ENCODE measurements at places on chromosomes 11 and 22. TPM values are rescaled to one million over a fixed set of nuclear protein-coding genes. Genes with fewer than 3 reads are reported as not detected.

DNA sequence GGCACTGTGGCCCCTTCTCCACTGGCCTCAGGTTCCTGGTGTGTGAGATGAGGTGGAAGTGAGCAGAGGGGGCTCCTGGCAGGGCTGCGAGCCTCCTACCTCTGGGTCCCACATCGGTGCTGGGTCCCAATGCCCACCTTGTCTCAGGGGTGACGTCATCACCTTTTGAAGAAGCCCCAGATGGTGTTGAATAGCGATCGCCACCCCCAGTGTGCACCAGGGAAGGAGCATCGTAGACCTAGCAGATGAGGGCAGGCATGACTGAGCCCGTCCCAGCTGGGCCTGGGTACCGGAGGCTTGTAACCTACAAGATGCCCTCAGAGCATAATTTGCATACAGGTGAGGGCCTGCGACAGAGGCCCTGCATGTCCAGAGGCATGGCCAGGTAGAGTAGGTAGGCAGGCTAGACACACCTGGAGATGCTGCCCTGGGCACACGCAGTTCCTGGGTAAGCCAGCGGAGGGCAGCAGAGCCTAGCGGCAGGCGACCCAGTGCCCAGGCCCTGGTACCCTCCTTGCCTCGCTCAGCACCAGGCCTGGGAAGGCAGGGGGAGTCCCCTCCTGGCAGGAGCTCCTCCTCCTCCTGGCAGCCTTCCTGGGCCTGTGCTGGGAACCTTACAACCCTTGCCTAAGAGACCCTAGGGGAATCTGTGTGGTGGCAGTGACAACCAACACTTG, 52.5 kb downstream of the TPCN2 start:
- no peaks in the 10 kb centered on the region for H3K36me3 ChIP-seq
- H3K4me1 ChIP-seq: peaks cover 26% of the 10 kb centered on the region
- no peak overlapping the region for H3K4me3 ChIP-seq
- peak; percentile 91 for DNase-seq
- no peaks in the 10 kb centered on the region for H3K27me3 ChIP-seq
- no peak overlapping the region for H3K27ac ChIP-seq

GRCh38 chr22:43956805-43957463, 1.7 kb downstream of the SAMM50 start:
- H3K4me1 ChIP-seq: peaks cover 25% of the 10 kb centered on the region
- no peak for DNase-seq
- no peaks in the 10 kb centered on the region for H3K27me3 ChIP-seq
- H3K4me3 ChIP-seq: peak overlapping the region; percentile 91
- H3K36me3 ChIP-seq: no peaks in the 10 kb centered on the region
- no peak overlapping the region for H3K27ac ChIP-seq

- H3K36me3 ChIP-seq: no peaks in the 10 kb centered on the region
- H3K27me3 ChIP-seq: no peaks in the 10 kb centered on the region
- H3K4me3 ChIP-seq: no peak overlapping the region
- DNase-seq: no peak
Observed at GRCh38 chr11:12358302-12359188, 18.8 kb upstream of the PARVA start.

DNA sequence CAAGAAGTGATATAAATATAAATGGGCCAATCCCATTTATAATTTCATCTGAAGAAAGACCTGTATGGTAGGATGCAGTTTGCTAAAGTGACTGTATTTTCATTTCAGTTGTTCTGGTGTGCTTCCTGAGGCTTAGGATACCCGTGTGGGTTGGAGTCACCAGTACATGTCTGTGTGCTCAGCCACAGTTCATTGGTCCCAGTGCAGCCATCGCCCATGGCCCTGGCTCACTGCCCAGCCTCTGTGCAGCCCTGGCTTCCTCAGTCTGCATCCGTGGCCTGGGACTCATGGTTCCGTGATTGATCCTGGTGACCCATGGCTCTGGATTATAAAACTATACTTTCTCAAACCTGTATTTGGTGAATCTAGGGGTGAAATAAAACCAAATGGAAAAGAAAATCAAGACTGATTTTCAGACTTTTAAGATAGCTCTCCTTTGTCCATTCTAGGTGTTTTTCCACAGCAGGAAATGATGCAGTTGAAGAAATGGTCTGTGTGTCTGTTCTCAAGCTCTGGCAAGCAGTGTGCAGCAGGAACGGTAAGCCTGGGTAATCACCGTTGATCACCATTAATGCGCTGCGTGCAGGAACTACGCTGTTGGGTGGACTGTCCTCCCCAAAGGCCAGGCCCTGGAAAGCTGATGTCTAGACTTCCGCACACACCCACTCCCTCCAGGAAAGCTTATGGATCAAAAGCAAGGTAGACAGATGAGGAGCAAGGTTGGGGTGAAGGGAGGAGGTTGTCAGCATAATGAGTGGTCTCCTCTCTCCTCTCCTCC, 27.2 kb downstream of the TTC12 start:
- no peaks in the 10 kb centered on the region for H3K27me3 ChIP-seq
- no peak overlapping the region for H3K4me3 ChIP-seq
- no peaks in the 10 kb centered on the region for H3K4me1 ChIP-seq
- H3K36me3 ChIP-seq: no peaks in the 10 kb centered on the region
- no peak overlapping the region for H3K27ac ChIP-seq

DNA sequence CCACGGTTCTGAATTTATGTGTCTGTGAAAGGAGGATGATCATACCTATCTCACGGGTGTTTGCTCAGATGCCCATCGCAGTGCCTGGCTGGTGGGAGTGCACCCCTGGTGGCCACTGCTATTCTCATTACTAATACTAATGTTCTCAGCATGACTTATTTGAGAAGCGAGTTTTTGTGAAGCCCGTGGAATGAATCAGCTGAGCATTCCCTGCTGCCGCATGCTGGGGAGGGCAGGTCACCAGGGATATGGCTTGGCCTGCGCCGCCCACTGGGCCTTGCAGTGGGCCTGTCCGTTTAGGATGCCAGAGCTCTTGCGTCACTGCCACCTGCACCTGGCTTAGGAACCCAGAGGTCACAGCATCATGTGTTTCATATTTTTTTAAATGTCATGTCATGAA, 16.9 kb downstream of the CTTN start:
- H3K4me3 ChIP-seq: no peak overlapping the region
- no peak for DNase-seq
- peaks cover 62% of the 10 kb centered on the region for H3K36me3 ChIP-seq
- H3K4me1 ChIP-seq: no peaks in the 10 kb centered on the region
- H3K27ac ChIP-seq: no peak overlapping the region

GRCh38 chr11:86765203-86765602, 35.1 kb upstream of the PRSS23 start:
- no peak overlapping the region for H3K27ac ChIP-seq
- H3K4me3 ChIP-seq: no peak overlapping the region
- no peak for DNase-seq

DNA sequence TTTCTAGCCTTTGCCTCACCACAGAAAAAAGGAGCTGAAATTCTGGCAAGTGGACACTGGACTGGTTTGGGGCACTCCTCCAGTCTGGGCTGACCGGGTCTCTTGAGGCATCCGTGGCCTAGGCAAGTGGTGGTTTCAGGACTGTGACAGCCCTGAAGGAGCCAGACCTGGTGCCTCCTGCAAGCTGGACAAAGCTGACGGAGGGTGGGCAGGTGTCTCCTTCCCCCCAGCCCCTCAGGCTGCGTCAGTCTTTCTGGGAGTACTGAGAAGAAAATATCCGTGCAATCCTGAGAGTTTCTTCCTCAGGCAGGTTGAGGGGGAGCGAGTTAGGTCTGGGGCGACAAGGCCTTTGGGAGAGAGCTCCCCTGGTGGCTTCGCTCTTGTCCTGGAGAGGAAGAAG, 4.3 kb upstream of the UCP3 start:
- no peaks in the 10 kb centered on the region for H3K27me3 ChIP-seq
- peaks cover 8% of the 10 kb centered on the region for H3K4me1 ChIP-seq

GRCh38 chr11:93219440-93219839, 21.6 kb upstream of the SLC36A4 start:
- H3K27ac ChIP-seq: no peak overlapping the region
- H3K27me3 ChIP-seq: no peaks in the 10 kb centered on the region
- H3K36me3 ChIP-seq: no peaks in the 10 kb centered on the region

- H3K27ac ChIP-seq: no peak overlapping the region
- no peak for DNase-seq
- peaks cover 13% of the 10 kb centered on the region for H3K4me1 ChIP-seq
- H3K36me3 ChIP-seq: no peaks in the 10 kb centered on the region
- H3K4me3 ChIP-seq: peak overlapping the region; percentile 59
- H3K27me3 ChIP-seq: no peaks in the 10 kb centered on the region
Observed at GRCh38 chr11:9263840-9264315, 1.3 kb downstream of the DENND5A start.

DNA sequence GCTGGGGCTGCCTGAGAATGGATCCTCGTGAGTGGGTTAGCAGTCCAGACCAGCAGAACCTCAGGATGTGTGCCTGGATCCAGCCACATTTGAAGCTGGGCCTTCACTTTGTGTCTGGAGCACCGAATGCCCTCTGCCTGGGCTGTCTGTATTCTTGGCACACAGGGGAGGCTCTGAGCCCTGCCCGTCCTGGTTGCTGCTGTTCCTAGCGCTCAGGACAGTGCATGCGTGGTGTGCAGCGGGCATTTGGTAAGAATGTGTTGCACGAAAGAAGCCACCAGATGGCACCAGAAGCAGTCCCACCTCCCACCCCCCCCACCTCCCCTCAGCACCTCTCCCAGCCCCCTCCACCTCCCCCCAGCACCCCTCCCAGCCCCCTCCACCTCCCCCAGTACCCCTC, 4.1 kb upstream of the MAPK11 start:
- no peak overlapping the region for H3K27ac ChIP-seq
- no peaks in the 10 kb centered on the region for H3K27me3 ChIP-seq
- H3K36me3 ChIP-seq: peaks cover 43% of the 10 kb centered on the region
- peak; percentile 71 for DNase-seq

GRCh38 chr22:49356428-49356827, 471.2 kb downstream of the BRD1 start:
- no peak overlapping the region for H3K4me3 ChIP-seq
- no peak for DNase-seq
- peaks cover 100% of the 10 kb centered on the region for H3K27me3 ChIP-seq
- no peaks in the 10 kb centered on the region for H3K4me1 ChIP-seq

GRCh38 chr11:109795234-109795633, 298.0 kb upstream of the ZC3H12C start:
- no peaks in the 10 kb centered on the region for H3K4me1 ChIP-seq
- no peaks in the 10 kb centered on the region for H3K27me3 ChIP-seq
- H3K4me3 ChIP-seq: no peak overlapping the region
- no peak overlapping the region for H3K27ac ChIP-seq
- no peaks in the 10 kb centered on the region for H3K36me3 ChIP-seq

DNA sequence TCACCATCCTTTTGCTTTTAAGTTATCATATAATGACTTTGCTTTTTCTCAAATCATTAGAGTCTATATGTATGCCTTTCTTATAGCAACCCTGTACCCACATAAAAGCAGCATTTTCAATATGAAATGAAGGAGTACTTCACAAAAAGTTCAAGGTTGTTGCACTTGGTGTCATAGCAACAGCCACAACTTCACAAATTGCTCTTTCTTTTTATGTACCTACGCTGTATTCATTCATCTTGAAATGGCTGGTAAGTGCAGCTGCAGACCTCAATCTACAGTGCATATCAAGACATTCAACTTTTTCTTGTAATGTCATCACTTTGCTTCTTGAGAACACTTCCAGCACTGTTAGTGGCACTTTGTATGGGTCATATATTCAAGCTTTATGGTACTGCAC, 18.6 kb downstream of the CWC15 start:
- no peaks in the 10 kb centered on the region for H3K36me3 ChIP-seq
- H3K4me3 ChIP-seq: no peak overlapping the region
- DNase-seq: no peak
- H3K4me1 ChIP-seq: no peaks in the 10 kb centered on the region

PGR gene
- not detected for total RNA-seq

OR10D3 gene
- total RNA-seq: not detected

RGL4 gene
- total RNA-seq: not detected

OR51I1 gene
- not detected for total RNA-seq

KCNE3 gene
- 0.28 TPM for total RNA-seq

YAP1 gene
- total RNA-seq: 111 TPM

DMC1 gene
- total RNA-seq: 5.6 TPM

PGA3 gene
- not detected for total RNA-seq

C22orf23 gene
- 1.0 TPM for total RNA-seq

OR56A1 gene
- total RNA-seq: not detected
